ENCODE measurements at places on chromosomes 12 and 14.

- no peak for DNase-seq
Measured at GRCh38 chr12:90112666-90113065, 404.0 kb upstream of the ATP2B1 start.

DNA sequence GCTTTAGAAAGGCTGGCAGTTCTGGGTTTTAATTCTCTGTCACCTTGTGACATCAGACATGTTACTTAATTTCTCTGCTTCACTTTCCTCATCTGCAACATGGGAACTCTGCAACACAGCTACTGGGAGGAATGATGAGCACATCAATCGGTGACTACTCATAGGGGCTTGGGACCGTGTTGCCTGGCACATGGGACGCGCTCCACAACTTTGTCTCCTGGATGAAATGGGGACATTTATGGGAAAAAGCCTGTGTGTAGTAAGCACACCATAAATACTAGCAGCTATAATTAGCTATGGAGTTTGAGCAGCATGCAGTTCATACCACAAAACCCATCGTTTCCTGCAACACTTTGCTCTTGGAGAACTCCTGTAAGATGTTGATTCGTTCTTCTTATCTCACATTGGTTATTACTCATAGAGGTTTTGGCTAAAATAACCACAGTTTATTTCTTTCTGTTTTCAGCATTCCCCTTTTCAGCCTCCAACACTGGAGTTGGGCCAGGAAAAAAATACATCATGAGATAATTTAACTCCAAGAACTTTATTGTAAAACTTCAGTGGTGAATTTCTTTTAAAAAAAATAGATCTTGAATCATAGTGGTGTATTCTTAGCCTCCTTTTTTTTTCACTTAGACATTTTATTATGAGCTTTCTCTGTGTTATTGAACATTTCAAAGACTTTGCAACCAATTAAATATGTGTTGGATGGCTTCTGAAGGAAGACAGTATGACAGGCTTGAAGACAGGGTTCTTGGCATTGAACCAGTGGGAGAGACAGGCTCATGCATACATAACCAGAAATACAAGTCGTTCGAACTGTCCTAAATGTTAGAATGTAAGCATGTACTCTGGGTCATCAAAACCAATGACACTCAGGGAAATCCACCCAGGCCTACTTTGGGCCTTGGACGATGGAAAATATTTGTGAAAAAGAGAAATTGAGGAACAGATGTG, 72.7 kb downstream of the RIN3 start:
- DNase-seq = peak; percentile 83

GRCh38 chr14:71181215-71182003, 274.1 kb downstream of the PCNX1 start:
- DNase-seq = no peak

DNA sequence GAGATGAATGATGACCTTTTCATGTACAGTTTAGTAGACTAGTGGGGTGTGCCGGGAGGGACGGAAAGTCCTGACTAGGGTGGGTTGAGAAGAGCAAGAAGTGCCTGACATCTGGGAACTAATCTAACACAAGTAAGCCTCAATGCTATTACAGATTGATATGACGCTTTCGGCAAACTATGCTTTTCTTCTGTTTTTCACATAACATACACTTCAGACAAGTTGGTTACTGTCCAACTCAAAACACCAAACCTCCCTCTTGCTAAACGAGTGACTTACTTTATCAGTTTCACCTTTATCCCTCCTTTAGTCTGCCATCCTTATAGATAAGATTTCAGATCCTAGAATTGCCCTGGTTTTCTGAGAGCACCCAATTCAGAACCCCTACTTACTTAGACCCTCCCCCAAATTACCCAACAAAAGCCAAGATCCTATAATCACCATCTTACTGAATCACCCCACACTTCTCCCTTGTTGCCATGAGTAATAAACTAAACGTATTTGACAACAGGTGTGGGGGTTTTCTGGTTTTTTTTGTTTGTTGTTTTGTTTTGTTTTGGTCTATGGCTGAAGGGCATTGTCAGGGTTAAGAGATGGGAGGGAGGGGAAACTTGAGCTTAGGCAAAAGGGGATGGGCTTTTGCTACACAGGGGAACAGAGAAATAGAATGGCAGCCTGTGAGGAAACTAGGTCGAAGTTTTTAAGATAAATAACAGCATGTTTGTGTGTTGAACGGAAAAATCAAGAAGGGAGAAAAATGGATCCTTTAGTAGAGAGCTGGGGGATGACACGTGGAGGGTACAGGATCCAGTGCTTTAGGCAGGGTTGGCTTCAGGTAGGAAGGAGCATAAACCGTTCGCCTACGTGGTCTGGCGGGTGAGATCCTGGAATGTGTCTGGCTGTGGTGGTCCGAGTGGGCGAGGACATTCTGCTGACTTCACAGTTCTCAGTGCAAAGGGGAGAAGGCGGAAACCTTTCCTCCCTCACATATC, 6.1 kb upstream of the PSMA3 start:
- no peak for DNase-seq

DNA sequence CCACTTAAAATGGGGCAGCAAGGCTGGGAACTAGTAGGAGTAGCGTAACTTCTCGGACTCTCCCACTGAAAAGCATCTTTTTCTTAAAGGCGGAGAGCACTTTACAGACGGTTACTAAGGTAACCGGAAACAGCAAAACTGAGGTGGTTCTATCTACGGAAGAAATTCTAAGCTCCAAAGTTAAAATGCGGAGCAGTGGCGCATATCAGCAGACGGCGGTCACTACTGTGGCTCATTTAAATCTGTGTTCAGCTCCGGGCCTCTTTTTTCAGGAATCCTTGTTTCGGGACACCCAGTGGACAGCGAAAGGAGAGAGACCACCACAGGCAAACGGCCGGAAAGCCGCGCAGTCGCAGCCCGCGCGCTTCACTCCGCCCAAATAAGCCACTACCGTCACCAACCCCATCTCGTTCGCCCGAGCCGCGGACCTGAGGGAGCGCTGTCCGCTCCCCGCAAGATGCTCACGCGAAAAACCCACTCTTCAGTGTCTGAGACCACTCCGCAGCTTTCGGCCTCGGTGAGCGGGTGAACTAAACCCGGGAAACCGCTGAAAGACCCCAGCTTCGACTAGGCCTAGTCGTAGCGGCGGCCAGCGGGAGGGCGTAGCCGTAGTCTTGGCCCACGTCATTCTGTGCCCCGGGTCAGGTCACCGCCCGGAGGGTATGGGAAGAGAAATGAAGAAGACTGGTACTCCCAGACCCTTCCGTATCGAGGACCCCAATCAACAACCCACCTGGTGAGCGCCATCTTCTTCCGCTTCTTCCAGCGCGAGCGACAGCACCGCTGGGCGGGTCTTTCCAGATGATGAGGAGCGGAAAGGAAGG, at the start of gene SNW1:
SNW1 (minus strand) TSS at position 776 of the 824 bp plus-strand sequence; CDS start at position 747, 29 bp downstream.
- peak; percentile 93 for DNase-seq

DNA sequence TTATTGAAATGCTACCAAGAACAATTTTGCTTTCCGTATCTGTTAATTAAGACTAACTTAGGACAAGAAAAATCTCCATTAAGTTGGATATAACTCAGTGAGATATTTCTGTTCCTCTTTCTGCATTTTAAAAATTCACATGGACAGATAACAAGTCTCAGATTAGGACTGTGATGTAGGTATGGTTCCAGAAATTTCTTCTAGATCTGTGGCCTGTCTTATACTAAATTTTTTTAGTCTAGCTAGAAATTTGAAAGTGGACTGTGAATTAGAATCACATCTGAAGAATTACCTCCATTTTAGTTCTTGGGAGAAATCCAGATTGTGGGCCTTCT, 41.6 kb downstream of the USP15 start:
- DNase-seq = no peak

DNA sequence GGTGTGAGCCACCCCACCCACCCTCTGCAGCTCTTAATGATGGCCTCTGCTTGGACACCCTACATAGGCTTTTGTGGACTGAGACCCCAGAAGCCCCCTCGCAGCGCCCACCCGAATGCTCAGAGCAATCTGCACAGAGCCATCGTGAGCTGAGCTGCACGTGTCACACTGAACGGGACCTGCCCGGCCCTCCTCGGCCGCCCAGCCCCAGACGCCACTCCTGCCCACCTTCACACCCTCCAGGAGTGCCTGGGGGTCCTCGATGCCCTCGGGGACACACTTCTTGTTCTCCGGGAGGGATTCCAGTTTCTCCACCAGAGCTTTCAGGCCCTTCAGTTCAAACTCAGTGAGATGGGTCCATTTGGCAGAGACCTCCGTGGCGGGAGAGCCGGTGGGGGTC, 71.5 kb downstream of the KDM2B start:
- DNase-seq = no peak

DNA sequence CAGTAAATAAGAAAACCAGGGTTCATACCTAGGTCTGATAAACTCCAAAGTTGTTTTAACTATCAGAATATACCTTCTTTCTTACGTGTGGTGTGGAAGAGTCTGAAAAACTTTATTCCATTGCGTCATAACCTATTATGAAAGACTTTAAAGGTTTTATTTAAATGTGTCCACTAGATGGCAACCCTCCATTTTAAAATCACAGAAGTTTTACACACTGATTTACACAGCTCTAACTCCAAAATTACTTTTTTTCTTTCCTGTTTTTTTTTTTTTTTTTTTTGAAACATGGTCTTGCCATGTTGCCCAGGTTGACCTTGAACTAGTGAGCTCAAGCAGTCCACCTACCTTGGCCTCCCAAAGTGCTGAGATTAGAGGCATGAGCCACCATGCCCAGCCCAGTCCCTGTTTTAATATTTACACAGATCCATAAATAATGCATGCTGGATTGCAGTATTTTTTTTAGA, 17.3 kb upstream of the TMPRSS12 start:
- DNase-seq = peak; percentile 87

GRCh38 chr12:116135209-116135930, 142.1 kb downstream of the MED13L start:
- DNase-seq = peak; percentile 41

GRCh38 chr12:115341442-115341841, 657.5 kb upstream of the TBX3 start:
- DNase-seq = peak; percentile 36

DNA sequence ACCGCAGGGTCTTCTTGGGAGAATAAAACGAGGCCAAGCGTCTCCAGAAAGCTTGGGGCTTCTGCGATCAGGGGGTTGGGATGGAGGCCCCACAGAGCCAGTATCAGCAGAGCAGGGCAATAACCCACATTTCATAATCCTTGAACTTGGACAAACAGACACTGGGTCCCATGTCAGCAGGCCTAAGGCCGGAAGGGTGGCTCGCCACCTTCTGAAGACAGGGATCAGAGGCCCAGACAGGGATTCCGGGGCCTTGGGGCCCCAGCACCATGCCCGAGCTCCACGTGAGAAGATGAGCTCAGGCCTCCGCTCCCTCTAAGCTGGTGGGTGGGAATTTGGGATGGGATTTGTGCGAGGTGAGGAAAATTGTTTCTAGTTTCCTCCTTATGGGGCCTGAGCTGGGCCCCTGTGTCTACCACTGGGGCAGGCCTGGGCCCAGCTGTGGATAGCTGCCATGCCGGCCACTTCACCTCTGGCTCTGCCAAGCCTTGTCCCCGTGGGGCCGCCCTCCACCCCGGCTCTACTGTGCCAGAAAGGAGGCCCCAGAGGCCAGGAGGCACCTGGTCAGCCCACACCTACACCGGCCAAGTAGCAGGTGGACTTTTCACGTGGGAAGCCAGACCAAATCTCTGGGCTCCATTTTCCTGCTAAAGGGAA, 67.2 kb upstream of the DLK1 start:
- DNase-seq = no peak

DNA sequence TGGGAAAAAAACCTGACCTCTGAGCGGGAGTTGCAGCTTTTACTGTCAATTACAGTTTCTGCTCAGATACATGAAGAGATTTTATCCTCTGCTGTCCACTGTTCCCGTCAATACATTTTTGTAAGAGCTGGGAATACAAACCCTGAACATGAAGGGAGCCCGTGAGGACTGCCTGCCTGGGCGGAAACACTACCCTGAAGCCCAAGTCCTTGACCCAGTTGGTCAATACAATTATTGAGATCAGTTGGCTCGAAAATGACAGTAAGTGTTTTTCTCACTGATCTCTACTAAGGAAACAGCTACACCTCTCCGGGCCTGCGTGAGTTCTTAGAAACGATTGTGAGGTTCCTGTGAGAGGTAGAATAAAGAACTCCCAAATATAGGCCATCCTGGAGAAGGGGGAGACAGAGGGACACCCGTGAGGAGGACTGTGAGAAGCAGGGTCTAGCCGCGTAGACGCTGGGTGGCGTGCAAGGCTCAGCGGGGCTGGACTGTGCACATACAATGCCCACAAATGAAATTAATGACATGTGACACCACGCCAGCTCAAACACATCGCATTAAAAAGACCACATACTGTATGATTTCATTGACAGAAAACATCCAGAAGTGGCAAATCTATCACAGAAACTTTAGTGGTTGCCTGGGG, 509.5 kb downstream of the TMEM132D start:
- DNase-seq = no peak

GRCh38 chr12:49974677-49975317, 2.0 kb downstream of the AQP6 start:
- no peak for DNase-seq

DNA sequence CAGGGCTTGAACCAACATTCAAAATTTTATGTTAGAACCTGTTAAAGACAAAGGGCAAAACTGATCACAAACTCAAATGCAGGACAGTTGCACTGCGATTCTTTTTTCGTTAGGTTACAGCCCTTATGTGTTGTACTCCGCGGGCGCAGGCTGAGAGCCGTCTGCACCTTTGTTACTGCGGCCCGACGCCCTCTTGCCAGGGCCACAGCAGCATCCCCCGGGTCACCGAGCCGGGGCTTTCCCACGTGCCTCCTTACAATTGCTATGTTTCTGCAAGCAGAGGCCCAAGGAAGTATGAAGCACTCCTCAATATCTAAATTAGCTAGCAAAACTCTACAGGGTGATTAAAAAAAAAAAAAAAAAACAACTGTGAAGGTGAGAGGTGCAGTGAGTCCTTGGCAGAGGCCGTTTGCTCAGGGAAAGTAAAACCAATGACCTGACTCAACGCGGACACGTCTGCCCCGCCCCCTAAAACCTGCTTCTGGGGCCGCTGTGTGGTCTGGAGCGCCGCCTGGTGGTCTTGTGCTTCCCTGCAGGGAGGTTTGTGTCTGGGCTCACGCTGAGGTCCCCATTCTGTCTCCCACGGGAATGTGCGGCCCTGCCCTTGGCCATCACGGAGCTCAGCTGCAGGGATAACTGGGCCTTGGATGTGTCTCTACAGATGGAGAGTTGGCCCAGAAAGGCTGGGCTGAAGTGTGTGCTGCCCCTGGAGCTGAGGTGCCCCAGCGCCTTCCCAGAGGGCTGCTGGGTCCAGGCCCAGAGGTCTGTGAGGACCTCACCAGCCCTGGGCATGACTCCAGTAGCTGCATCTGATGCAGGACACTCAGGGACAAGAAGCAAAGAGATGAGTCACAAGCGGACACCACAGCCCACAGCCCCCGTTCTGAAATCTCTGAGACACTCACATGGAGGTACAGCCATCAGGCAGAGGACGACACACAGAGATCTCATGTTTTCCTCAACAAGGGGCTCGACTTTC, 418.5 kb downstream of the TMEM121 start:
- DNase-seq = peak; percentile 10
